ENCODE measurements at places on chromosomes 12 and 14.

- no peak for DNase-seq
Measured at GRCh38 chr14:22850944-22851764, 14.8 kb downstream of the MMP14 start.

DNA sequence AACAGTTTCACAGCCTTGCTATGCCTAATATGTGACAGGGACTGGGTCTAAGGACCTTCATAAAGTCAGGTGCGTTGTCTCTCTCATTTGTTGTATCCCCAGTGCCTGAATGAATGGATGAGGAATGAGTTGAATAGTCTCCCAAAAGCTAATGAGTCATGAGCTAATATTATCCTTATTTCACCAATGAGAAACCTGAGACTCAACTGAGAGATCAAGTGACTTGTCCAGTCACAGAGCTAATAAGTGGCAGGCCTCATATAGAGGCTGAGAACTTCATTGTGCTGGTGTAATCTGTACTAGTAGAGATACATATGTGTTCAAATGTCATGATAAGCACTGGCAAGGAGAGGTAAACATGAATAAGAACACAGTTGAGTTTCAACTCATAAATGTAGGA, 612.4 kb downstream of the NRXN3 start:
- no peak for DNase-seq

DNA sequence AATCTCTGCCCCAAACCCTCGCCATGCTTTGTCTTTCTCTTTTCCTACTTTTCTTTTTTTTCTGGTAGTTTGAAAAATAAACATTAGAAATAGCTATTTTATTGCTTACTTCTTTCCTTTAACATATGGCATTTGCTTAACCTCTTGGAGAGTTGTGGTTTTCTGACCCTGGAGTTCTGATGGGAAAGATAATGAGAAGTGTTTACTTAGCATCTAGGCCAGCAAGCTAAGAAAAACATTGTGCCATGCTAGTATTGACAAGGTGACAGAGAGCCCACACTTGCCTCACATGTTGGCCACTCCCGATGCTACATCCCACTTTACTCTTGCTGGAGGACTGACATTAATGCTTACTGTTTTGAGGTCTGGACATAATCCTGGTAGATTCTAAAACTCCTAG, 886.2 kb downstream of the DIO2 start:
- DNase-seq = no peak

DNA sequence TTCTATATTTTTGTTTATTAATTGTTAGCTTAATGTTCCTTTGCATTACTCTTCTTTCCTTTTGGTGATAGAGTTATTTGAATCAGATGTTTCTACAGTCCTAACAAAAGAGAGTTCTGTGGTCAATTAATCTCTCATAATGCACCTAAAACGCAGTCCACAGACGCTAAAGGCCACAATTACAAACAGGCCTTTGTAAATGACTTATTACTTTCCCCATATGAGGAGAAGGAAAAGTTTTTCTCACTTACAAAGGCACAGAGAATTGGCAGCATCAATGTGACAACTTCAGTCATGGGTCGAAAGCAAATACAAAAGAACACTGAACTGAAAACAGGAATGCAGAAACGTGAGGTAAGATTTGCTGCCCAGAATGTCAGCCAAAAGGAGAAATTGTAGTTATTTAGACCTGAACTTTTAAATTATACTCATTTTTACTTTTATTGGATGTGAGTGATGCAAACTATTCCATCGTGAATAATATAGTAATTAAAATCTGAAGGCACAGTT, 142.0 kb upstream of the SYT10 start:
- DNase-seq = no peak

DNA sequence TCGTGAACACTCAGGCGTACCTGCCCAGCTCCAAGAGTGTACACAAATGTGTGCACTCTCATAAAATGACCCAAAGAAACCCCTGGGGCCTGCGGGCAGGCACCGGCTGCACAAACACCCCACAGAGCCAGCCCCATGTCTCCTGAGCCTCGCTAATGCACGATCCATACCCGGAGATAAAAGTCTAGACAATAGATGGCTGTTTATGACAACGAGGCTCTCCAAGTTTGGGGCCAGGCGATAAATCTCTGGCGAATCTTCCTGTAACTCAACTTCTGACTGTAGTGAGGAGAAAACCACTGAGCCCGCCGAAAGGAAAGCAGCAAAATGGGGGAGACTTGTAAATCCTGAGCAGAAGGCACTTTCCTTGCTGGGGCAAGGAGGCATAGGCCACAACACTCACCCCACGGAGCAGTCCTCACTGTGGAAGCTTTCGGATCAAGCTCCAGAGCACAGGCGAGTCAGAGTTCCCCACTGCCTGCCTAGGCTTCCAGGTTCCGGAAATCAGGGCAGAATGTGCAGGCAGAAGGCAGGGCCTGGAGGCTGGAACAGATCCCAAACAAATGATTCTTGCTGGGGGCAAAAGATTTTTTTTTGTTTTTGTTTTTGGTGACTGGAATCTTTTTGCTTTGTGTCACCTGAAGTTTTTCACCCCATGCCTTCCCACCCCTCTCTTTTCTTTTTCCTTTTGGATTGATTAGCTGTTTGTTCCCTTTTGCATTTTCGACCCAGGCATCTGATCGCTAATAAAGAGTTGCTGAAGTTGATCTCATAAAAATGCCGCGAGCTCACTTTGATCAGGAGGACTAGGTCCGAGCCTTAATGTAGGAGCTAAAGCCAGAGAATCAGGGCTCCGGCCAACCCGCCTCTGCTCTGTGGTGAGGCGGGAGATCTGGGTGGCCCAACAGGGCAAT, 4.5 kb upstream of the HOXC11 start:
- no peak for DNase-seq

GRCh38 chr12:105522166-105522825, 191.8 kb downstream of the C12orf75 start:
- DNase-seq = no peak

GRCh38 chr12:50120953-50121352, 8.9 kb downstream of the COX14 start:
- DNase-seq = no peak

DNA sequence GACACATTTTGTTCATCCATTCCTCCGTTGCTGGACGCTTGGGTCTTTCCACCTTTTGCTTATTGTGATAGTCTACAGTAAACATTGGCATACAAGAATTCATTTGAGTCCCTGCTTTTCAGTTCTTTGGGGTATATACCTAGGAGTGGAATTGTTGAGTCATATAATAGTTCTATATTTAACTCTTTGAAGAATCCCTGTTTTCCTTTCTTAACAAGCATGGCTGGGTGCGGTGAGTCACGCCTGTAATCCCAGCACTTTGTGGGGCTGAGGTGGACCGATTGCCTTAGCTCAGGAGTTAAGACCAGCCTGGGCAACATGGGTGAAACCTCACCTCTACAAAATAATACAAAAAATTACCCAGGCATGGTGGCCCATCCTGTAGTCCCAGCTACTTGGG, 75.4 kb downstream of the CCDC92 start:
- DNase-seq = no peak

DNA sequence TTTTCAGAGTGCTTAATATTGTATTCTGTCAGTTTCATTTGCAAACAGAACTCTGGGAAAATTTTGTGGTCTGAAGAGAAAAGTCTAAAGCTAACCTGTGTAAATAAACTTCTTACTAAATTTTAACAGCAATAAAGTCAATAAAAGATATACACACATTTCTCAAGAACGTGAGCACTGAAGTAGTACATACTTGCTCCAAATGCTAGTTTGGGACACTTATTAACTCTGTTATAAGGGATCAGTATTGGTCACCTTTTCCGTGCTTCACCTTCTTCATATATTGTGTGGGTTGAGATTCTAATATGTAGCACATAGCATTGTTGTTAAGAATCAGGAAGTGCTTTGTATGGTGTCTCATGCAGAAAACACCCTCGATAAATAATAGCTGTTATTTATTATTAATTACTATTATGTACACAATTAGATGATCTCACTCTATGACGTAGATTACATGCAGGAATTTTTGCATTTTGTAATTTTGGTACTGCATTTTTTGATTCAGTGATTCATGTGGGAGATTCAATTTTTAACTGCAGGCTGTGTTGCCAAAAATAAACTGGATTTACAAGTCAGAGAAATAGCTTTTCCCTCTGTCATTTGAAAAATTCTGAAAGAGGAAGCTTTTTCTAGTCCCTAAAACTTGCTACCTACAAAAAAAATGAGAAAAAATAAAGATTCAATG, 300.9 kb downstream of the ACSS3 start:
- DNase-seq = no peak

GRCh38 chr14:49796025-49796424, 28.1 kb downstream of the KLHDC2 start:
- DNase-seq = no peak

GRCh38 chr12:62865065-62865464, 69.9 kb downstream of the PPM1H start:
- no peak for DNase-seq

DNA sequence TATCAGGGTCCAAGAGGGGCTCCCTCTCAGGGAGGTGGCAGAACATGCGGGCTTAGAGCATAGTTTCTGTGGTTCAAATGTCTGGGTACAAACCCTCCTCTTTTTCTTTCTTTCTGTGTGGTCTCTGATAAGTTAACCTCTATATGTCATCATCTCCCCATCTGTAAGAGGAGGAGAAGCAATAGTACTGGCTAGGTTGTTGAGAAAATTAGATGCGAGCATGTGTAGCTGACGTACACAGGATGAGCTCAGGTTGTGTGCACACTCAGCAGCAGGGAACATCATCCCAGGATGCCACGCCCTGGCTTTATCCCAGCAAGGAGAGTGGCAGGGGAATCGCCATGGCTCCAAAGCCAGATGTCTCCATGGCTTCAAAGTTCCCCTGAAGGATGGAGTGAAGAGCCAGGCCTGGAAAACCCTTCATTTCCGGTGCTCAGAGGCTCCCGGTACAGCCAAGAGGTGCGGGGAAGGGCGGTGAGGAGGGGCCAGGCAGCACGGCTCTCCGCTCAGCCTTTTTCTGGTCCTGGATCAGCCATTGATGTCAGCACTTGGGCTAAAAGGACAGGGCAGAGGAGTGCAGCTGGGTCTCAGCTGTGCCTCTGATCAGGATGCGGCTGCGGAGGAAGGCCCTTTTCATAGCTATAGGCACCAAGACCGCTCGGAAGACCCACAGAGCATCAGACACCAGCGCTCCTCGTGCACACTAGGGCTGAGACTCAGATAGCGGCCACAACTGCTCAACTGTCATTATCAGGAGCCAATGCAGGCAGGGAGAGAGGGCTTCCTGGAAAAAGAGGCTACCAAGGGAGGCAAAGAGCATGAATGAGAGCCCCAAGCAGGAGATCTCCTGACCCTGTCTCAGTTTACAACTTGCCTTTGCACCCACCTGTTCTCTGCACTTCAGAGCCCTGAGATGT, 41.5 kb downstream of the ARL6IP4 start:
- DNase-seq = no peak

- DNase-seq = no peak
Measured at GRCh38 chr12:21500786-21501257, 613 bp downstream of the RECQL start.

DNA sequence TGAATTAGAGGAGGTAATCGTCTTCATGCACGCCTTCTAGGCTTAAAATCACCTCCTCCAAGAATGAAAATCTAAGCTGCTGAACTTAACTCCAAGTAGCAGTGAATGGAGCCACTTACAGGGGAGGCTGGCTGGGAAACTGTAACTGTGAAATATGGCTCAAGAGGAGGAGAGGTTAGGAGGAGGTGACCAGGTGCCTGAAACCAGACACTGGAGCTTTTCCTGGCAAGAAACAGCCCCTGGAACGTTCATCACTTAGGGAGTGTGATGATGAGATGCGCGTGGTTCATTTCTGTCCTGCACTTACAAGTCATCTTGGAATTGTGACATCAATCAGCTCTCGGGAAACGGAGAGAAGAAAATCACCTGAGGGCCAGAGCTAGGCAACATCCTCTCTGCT, 62.3 kb upstream of the TMEM132C start:
- DNase-seq = no peak

DNA sequence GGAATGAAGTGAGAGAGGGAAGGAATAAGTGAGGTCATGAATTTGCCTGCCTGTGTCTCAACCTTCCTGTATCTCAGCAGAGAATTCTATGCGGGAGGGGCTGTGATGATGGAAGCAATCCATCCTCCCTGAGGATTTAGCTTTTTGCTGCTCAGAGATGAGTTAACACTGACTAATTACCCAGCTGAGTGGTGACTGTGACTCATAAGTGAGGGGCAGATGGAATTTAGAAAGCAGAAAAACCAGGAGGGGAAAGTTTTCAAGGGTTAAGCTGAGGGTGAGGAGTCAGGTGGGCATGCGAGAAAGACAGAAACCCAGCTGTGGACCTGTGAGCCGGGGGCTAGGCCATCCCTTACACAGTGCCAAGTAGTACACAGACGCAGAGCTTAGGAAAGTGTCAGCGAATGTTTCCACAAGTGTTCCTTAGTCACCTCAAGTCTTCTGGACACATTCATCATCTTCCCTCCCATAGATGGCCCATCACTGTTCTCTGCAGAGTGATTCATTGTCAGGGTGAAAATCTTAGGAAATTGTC, 277.9 kb downstream of the IPO8 start:
- no peak for DNase-seq

- DNase-seq = no peak
Measured at GRCh38 chr12:70487440-70487839, 121.3 kb downstream of the KCNMB4 start.

- DNase-seq = no peak
Measured at GRCh38 chr12:4283512-4284255, 10.1 kb downstream of the CCND2 start.

- DNase-seq = no peak
Measured at GRCh38 chr12:59595565-59595882, 305 bp upstream of the SLC16A7 start.

- no peak for DNase-seq
Measured at GRCh38 chr12:4610481-4610880, 38.4 kb downstream of the AKAP3 start.

DNA sequence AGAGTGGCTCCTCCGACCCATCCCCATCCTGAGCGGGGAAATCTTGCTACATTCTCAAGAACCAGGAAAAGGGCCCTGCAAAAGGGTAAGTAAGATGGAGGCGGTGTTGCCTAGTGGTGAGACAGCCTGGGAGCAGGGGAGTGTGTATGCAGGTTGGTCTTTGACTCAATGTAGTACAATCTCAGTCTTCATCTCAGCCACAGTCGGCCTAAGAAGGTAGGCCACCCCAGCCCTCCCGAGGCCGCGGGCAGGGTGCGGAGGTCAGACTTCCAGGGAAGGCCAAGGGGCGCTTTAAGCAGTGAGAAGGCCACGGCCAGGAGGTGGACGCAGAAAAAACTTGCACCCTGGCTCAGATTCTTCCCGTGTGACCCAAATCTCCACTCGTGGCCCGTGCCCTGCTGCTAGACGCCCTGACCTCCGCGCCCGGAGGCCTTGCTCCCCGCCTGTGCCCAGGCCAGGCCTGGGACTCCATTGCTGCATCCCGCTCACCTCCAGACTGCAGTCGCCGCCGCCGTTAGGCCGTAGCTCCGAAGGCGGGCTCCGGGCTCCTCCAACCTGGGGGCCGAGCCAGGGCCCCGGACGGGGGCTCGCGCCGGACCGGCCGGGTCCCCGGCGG, 435 bp downstream of the FOXM1 start:
- DNase-seq = no peak

- no peak for DNase-seq
Measured at GRCh38 chr12:92462527-92462926, 240.3 kb upstream of the PLEKHG7 start.

GRCh38 chr12:99413751-99414150, 233.8 kb upstream of the GARIN6 start:
- no peak for DNase-seq

- DNase-seq = no peak
Measured at GRCh38 chr12:96383371-96383770, 16.9 kb downstream of the CDK17 start.

GRCh38 chr12:95623554-95624170, 72.4 kb upstream of the USP44 start:
- no peak for DNase-seq

GRCh38 chr14:92632546-92633273, 115.7 kb downstream of the LGMN start:
- no peak for DNase-seq

GRCh38 chr12:84950971-84951546, 38.5 kb upstream of the SLC6A15 start:
- DNase-seq = no peak

Data from stimulated activated CD8-positive, alpha-beta memory T cell treated with anti-CD3 and anti-CD28 coated beads, Interleukin-12 subunit alpha, Interleukin-12 subunit beta, amount 100 ng/mL, for 4 hours (primary cell).